Kidney tubule cell (primary cell): ENCODE measurements at places on chromosomes 1 and 21.

GRCh38 chr1:96509951-96510350, 211.6 kb upstream of the PTBP2 start:
- no peak for DNase-seq

GRCh38 chr1:8435569-8436071, 117.7 kb downstream of the SLC45A1 start:
- DNase-seq = no peak

GRCh38 chr1:115142616-115143015, 53.3 kb upstream of the TSPAN2 start:
- no peak for DNase-seq

- no peak for DNase-seq
Measured at GRCh38 chr1:20481643-20482498, 4.1 kb downstream of the CAMK2N1 start.

DNA sequence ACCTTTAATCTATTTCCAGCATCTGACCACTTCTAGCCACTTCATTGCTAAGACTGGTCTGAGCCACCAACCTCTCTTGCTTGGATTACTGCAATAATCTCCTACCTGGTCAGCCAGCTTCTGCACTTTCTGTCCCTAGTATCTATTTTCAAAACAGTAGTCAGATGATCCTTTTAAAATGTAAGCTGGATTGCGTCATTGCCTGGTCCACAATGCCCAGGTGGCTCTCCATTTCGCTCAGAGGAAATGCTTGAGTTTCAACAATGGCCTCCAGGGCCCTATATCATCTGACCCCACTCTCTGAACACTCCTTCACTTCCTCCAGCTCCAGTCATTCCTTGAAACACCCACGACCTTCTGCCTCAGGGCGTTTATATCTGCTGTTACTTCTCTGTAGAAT, 2.3 kb downstream of the FYB2 start:
- no peak for DNase-seq

- DNase-seq = no peak
Measured at GRCh38 chr1:48937732-48938131, 161.0 kb upstream of the BEND5 start.

GRCh38 chr1:77594366-77595112, 87.9 kb downstream of the ZZZ3 start:
- DNase-seq = no peak
